ENCODE measurements at places on chromosomes 12 and 14.

DNA sequence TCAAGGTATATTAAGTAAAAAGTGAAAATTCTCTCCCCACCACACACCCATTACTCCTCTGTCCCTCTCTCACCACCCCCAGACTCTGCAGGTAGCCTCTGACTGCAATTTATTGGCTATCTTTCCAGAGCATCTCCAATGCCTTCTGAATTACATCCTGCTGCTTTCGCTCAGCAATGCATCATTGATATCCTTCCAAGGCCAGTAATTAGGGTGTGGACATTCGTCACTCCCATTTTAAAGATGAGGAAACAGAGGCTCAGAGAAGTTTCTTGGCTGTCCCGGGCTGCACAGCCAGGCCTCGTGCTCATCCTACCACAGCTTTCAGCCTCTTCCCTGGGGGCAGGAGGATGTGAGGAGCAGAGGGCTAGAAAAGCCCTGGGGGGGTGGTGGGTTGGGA is 23.6 kb upstream of the PGF start:
- no peak for DNase-seq

DNA sequence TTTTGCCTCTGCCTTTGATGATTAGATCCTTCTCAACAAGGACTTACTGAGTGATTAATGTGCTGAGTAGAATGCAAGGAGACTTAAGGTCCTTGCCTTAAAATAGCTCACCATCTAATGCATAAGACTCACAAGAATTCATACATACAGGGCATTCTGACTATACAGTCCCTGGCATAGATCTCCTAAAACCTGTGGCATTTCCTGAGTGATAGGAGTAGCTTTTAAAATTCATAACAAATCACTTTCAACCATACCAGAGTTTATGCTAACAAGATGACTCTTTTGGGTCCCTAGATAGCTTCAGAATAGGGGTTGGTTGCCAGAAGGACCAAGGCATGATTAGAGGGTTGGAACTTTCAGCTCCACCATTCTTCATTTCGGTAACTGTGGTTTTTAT is 48.8 kb downstream of the STXBP6 start:
- DNase-seq, result no peak

- DNase-seq, result no peak
Observed at GRCh38 chr14:19902409-19902808, 18.0 kb upstream of the OR4K5 start.

DNA sequence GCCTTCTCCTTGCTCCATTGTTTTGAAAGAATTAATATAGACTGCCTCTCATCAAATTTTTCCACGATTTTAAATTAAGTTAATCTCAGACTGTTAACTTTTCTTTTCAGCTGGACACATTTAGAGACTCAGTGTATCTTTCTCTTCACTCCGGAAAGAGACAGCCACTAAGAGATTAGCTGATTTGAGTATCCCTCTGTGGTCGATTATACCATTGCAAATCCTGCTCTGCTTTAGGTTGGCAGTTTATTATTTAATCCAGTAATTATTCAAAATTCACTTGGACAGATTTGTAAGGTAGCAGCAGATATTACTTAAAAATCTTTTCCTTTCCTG is 588 bp upstream of the TWF1 start:
- DNase-seq, result no peak

GRCh38 chr12:101527682-101528081 is 52.5 kb downstream of the SPIC start:
- no peak for DNase-seq

DNA sequence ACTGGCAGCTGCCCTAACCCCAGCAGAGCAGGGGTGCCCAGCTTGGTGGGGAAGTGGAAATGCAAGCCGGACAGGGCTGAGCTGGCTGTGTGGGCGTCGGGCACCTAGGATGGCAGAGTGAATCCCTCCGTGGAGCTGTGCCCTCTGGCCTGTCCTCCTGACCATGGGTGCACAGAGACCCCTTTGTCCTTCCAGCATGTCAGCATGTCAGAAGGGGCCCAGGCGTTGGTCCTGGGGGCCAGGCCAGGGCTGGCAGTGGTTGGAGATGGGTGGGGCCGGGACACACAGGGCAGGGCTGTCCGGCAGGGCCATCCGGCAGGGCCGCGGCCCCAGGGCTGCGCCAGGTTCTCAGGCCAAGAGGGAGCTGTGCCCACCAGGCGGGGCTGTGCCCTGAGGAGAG is 8.8 kb upstream of the TEX22 start:
- no peak for DNase-seq

DNA sequence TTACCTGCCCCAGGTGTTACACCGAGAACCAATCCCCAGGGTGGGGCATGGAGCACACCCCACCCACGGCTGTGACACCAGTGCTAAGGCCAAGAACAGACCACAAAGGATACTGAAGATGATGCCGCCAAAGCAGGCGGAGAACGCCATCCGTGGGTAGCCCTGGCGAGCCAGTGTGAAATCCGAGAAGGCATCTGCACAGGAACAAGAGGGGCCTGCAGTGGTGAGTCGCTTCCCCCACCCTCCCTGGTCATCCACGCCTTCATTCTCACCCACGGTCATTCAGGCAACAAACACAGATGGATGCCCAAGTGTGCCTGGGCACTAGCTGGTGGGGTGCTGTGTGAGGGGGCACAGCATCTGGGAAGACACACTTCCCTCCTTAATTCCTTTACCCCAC is 28.5 kb downstream of the SLC8B1 start:
- DNase-seq, result no peak

DNA sequence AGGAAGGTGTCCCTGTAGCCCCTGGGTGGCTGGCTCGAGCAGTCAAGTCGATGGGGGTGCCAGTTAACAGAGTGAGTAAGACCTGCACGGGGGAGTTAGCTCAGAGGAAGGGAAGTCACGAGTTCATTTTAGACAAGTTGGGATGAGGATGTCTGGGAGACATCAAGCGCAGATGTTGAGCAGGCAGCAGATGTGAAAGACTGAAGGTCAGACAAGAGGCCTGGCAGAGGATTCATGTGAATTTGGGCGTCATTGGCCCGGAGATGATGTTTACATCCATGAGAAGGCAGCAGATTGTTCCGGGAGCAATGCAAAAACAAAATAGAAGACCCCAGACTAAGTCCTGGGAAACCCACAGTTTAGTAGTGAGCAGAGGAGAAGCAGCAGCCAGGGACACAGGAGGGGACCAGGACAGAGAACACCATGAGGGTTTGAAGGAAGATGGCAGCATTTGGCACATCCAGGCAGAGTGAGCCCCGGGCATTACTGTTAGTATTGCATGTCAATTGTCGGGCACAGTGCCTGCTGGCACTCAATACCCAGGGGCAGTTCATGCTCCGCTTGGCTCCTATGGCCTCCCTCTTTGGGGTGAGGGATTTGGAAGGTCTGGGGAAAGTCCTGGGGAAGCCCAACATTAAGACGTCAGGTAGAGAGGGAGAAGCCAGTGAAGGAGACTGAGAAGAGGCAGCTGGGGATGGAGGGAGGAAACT is 15.1 kb downstream of the LTBP2 start:
- DNase-seq, result no peak

Data from H1 (cell line).